ENCODE measurements at places on chromosomes 2 and 18.

DNA sequence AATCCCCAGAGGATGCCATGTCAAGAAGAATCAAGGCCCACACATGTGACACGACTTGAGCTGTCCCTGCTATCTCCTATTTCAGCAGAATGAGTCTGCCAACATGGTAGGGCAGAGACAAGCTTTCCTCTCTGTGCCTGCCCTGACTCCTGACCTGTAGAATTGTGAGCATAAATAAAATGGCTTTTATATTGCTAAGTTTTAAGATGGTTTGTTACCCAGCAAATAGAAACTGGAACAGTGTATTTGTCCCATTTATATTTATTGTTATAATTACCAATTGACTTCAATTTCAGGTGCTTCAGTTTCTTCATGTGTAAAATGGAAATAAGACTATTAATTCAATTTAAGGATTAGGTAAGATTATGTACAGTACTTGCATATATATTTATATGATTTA is 90.5 kb downstream of the ASB1 start:
- DNase-seq, result no peak

GRCh38 chr18:44681076-44681970 is 635 bp downstream of the SETBP1 start:
- DNase-seq, result no peak

- no peak for DNase-seq
Measured at GRCh38 chr2:74843433-74843832, 9.5 kb downstream of the HK2 start.

DNA sequence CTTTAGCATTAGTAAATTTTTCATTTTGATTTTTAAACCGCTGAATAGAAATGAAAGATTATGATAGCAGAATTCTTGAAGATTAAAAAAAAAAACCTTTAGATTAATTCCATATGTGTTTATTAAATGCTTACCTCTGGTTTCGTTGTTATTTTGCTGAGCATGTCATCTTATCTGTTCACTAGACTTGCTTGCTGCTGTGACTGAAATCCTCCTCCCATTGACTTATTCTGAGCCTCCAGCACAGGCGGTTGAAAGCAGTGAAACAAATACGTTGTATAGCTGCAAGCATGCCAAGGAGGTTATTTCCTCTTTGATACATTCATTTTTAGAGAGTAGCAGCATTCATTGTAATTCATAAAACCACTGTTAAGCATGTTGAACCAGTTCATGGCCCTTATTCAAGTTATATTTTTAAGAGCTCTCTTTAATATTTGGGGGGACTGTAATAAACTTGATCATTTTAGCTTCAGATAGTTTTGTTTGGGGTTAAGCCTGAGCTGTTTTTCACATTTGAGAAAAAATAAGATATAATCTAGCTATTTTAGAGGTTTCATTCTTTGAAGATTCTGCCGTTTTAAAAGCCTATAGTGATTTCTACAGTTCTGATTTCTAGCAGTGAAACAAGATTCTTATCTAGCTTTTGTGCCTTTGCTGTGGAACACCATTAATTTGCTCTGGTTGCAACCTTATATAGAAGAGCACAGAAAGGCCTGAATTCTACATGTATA is at the start of gene HTR2B:
Gene HTR2B, minus strand, starts transcription at position 205 of the 731 bp plus-strand sequence. CDS start 1,278 bp downstream, outside the sequence.
- DNase-seq, result no peak

GRCh38 chr18:55343396-55344073 is 244.5 kb downstream of the TCF4 start:
- DNase-seq, result no peak

- DNase-seq, result no peak
Measured at GRCh38 chr2:200203381-200203827, 103.1 kb upstream of the SPATS2L start.

DNA sequence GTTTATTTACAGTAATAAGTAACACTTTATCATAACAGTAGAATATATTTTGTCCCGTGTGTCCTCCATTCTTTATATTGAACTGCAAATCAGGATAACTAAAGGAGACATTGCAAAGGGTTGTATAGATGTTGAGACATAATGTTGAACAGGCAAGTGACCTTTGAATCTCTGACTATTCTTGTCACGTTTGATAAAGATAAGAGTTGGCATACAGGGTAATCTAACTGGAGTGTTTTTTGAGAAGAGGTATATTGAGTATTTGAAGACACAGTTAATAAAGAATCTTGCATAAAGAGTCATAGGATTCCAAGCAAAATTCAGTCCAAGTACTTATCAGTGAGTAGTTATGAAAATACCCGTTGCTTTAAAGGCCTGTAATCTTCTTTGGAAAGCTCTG is 21.7 kb downstream of the CCDC195 start:
- DNase-seq, result no peak

DNA sequence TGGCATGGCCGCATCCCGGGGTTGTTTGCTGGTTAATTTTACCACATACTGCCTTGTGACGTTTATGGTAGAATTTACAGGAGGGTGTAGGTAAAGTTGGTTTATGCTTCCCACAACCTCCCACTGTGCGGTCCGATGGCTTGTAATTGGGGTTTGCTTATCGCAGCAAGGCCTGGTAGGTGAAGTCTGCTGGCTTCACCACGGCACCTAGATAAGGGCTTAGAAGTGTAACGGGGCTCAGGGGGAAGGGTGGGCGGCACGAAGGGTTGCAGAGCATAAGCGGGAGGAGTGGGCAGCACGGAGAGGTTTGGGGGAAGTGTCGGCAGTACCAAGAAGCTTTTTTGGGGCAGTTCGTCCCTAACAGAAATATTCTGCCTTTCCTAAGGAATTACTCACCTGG is 39.0 kb upstream of the TMEM131 start:
- DNase-seq, result no peak

- DNase-seq, result no peak
Measured at GRCh38 chr2:217270485-217271121, 410.7 kb upstream of the TNP1 start.

- DNase-seq, result no peak
Measured at GRCh38 chr2:79717364-79718007, 204.6 kb downstream of the CTNNA2 start.

- DNase-seq, result peak; percentile 26
Measured at GRCh38 chr2:108905176-108905575, 83.8 kb downstream of the EDAR start.

DNA sequence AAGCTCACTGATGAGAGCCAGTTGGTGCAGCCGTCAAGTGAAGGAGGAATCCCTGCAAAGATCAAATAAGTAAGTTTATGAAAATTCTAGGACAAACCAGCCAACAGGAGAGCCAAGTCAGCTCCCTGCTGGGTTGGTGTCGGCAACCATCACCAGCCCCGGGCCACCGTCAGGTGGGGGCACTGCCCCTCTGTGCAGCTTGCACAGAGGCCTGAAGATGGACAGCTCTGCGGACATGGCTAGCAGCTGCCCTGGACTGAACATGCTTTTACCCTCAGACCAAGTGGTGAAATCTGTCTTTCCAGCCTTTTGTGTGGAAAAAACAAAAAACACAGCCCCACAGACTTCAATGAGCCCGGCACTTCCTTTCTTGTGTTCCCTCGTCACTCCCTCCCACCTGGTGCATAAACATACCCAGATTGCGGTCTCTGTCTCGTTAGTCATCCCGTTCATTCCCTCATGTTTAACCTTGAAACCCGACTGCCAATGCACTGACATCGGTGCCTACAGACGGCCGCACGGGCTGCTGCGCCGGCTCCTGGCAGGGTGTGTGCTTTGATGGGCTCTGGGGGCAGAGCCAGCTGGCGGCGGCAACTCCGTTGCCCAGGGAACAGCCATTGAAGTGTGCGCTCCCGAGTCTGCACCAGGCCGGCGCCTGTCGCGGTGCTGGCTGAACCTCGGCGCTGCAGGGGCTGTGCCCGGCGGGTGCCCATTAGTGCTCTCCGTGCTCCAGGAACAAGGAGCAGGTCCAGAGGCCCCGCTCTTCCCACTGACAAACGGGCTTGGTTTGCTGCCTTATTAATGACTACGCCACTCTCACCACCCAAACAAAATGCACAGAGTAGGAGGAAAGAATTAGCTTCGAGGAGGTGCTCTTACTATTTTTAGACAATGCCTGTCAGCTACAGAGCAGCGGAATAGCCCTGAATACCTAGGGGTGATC is 95.3 kb downstream of the EIPR1 start:
- DNase-seq, result peak; percentile 72

DNA sequence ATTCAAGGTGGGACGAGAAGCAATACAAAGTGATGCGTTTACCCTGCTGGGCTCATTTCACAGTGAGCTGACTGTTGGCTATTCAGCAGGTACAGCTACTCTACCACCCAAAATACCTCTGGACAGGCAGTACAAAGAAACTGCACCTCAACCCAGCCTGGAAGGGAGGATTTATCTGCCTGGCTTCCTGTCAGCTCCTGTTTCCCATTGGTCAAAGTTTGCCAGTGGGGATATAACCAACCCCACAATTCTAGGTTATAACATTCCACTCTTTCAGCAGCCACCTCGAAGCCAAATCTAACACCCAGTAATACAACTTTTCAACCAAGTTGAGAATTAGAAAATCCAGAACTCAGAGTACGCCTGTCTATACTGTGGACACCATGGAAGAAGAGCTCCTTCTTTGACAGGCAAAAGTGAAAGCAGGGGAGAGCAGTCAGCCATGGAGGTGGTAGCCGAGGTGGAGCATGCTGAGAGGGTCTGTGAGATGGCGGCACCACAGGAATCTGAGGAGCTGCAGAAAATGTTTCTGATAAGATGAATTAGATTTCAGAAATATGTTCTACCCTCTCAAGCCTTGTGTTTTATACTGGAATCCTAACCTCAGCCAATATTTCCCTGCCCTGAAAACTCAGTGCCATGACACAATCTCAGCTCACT is 10.8 kb downstream of the DUSP19 start:
- DNase-seq, result no peak

GRCh38 chr2:152581360-152581759 is 135.9 kb downstream of the PRPF40A start:
- no peak for DNase-seq

DNA sequence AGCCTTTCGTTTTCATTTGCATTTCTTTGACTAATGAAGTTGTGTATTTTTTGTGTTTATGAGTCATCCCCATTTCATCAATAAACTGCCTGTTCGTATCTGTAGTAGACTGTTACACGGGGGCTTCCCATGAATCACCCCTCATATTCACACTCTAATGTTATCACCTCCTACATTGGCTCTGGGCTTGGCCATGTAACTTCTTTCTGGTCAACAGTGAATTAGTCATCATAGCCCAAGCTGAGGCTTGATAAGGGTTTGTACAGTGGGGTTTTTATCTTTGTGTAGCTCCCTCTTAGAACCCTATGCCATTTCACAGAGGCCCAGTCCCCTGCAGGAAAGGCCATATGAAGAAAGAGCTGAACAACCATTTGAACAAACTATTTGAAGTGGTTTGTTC is 151.0 kb downstream of the CCBE1 start:
- no peak for DNase-seq

- DNase-seq, result no peak
Measured at GRCh38 chr18:75131381-75132000, 77.4 kb downstream of the PTGR3 start.

GRCh38 chr2:241496904-241497877 is 11.2 kb downstream of the STK25 start:
- no peak for DNase-seq

DNA sequence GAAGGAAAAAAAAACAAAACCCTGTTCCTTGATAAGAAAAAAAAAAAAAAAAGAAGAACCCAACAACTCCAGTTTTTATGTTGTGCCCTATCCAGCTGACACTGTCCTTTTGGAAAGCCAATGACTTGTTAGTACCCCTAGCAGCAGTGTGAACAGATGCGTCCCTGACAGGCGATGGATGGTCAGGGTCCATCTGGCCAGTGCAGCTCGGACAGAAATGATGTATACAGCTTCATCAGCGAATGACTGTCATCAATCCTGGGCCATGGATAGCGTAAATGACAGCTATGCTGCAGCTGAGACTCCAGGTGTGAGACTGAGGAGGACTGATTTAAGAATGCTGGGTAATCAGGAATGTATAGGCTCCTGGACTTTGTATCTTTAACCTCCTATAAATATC is 318.8 kb upstream of the FIGN start:
- DNase-seq, result no peak

DNA sequence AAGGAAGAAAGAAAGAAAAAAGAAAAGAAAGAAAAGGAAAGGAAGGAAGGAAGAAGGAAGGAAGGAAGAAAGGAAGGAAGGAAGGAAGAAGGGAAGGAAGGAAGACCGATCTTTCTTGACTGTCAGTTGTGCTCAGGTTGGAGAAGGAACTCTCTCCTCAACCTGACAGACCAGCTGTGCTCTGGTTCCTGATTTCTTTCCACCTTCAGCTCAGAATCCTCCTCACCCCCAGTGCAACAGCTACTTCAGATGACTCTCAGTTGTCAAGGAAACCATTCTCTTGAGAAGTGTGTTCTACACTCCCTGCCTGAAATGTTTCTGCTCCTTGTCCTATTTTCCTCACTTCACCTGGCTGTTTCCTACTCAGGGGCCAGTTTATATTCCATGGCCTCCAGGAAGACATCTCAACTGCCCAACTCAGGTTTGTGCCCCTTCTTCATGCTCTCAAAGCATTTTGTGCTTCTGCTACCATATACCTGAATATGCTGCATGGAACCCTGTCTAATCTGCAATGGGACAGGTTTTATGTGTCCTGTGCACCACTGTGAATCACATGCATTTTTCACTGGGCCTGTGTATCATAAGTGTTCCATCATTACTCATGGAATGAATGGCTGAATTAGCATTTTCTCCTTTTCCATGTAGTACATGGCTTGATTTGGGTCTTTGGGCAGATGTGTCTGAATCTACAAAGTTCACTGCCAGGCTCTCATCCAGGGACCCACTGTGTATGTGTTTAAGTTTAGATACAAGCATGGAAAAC is 32.8 kb upstream of the DOCK10 start:
- DNase-seq, result no peak

DNA sequence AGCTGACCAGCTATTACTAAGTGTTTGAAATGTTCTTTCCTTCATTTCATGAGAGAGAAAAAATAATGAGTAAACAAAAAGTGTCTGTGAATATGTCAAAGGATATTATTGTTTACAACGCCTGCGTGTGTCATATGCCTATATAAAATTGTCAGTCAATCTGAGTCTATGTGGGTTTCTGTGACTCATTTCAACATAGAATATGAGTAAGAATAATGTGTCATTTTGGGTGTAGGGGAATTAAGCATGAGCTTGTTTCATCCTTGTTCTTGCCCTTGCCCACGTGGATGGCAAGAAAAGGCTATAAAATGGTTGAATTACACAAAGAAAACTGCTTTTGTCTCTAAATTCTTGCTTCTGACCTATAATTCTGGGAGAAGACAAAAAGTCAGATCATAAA is 466.0 kb downstream of the PTH2R start:
- DNase-seq, result no peak

GRCh38 chr2:2582998-2583545 is 252.0 kb upstream of the MYT1L start:
- no peak for DNase-seq

DNA sequence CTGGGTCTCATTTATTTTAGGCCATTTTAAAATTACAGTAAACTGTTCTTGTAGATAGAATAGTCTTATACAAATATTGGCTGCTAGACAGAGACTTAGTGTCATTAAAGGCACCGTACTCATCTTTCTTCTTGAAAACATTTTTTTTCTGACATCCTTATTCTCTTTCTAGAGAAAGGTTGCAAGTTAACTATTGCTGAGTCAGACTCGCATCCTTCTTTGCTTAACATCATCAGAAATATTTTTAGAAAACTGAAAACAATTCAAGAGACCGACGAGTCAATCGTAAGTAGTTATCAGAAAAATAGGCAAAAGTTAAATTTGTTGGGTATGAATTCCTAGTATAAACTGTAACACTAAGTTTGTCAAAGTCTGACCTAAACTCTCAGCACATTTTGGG is 72.2 kb downstream of the HNMT start:
- no peak for DNase-seq

- DNase-seq, result no peak
Measured at GRCh38 chr2:237624565-237624964, 2.8 kb upstream of the LRRFIP1 start.
